ENCODE measurements at places on chromosomes 12 and 14.

- DNase-seq, result peak; percentile 2
These were observed at the start of gene FGD4 for GRCh38 chr12:32399370-32400113. FGD4 (plus strand) TSS chr12:32399558.

DNA sequence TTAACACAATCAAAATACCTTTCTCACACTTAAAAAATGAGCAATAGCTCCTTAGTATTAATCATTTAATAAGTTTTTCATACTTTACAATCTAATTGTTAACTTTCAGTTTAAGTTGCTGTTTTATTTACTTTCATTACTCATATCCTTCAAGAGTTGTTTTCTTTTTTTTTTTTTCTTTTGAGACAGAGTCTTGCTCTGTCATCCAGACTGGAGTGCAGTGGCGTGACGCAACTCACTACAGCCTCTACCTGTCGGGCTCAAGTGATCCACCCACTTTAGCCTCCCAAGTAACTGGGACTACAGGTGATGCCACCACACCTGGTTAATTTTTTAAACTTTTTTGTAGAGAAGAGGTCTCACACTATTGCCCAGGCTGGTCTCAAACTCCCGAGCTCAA lies 16.1 kb downstream of the ZBTB1 start:
- no peak for DNase-seq

- no peak for DNase-seq
These were observed 7.0 kb downstream of the RNASE10 start for GRCh38 chr14:20512177-20512905.

GRCh38 chr12:110253176-110253575 lies 27.9 kb upstream of the ATP2A2 start:
- DNase-seq, result no peak

DNA sequence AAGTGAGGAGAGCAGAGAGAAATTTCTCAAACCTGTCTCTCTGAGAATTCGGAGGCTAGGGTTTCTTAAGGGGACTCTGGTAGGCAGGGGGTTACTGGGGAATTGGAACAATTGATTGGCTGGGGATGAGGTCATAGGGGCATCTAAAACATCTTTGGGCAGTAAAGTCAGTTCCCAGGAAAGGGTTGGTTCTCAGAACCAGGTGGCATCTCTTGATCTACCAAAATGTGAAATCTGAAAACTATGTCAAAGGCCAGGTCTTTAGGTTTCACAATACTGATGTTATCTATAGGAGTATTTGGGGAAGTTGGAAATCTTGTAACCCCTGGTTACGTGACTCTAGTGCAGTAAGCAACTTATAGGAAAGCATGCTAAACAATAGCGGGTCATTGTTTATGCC lies 6.9 kb downstream of the C12orf75 start:
- DNase-seq, result no peak

DNA sequence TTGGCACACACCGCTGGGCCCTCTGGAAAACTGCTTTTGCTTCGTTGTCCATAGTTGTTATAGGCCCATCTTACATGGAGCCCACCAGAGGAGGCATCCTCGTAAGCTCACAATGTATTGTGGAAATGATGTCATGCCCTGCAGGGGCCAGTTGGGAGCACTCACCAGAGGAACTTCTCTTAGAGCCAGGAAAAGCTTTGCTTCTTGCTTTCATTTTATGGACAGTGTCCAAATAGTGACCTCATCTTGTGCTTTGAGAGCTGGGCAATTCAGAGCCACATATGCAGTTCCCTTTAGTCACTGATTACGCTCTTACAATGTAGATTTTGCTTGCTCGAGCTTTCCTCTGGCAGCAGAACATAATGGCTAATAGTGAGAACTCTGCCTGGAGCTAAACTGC lies 275.6 kb downstream of the AACS start:
- no peak for DNase-seq

DNA sequence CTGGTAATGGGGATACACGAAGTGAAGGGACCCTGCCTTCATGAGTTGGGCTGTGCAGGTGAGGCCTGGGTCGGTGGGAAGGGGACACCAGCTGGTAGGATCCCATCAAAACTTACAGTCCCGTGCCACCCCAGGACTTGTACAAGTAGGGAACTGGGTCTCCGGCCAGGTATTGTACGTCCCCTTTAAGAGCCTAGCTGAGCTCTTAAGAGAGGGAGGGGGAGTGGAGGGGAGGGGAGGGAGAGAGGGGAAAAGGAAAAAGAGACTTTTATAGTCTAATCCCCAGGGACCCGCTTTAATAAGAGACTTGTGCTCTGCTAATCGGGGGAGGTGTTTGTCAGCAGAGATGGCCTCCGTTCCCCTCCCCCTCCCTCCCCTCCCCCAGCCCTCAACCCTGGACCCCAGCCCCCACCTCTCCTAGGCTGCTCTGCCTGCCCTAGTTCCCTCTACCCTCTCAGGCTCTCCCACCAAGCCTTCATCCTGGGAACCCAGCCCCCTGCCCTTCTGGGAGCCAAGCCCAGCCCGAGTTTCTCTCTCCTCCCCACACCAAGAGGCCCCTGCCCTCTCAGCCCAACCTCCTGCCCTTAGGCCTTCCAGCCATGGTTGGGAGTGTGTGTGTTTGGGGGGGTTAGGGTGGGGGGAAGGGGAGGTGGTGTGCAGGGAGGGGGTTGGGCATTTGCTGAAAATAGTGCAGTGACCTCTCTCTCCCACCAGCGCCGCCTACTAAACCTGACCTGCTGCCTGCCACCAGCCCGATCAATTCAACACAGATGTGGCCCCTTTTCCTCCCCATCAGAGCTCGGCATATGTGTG lies 2.6 kb downstream of the GDF11 start:
- DNase-seq, result no peak

DNA sequence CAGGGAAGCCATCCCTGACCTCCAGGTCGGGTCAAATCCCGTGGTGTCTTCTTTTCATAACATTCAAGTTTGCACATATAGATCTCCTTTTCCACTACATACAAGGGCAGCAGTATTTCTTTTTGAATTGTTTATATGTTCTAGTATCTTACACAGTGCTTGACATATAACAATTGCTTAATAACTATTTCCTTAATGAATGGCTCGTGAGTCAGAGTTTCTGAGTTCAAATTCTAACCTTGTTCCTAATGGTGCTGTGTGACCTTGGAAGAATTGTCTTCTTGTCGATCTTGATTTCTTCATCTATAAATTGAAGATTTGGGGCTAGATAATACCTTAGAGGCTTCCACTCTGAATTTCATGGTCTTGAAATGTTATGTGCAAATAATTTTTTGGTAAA lies 57.2 kb upstream of the PELI2 start:
- no peak for DNase-seq

DNA sequence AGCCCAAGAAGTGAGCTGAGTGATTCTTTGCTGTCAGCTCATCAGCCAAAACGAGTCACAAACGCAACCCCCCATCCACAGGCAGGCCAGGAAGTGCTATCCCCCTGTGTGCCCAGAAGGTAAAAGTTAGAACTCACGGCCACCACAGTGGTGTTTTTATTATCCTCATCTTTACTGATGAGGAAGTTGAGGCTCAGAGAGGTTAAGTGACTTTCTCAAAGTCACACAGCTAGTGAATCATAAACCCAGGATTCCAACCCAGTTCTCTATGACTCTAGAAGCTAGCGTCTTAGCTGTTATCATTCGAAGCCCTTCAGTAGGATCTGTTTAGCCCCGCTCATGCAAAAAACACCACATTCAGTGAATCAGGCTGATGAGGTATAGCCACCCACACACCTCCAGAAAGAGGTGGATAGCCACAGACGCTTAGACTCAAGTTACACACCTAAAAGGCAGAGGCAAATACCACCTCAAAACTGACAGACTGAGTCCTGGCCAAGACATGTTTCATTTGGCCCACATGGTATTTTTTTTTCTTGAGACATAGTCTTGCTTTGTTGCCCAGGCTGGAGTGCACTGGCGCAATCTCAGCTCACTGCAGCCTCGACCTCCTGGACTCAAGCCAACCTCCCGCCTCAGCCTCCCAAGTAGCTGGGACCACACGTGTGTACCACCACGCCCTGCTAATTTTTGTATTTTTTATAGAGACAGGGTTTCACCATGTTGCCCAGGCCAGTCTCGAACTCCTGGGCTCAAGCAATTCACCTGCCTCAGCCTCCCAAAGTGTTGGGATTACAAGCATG lies 100.7 kb downstream of the SCARB1 start:
- no peak for DNase-seq

DNA sequence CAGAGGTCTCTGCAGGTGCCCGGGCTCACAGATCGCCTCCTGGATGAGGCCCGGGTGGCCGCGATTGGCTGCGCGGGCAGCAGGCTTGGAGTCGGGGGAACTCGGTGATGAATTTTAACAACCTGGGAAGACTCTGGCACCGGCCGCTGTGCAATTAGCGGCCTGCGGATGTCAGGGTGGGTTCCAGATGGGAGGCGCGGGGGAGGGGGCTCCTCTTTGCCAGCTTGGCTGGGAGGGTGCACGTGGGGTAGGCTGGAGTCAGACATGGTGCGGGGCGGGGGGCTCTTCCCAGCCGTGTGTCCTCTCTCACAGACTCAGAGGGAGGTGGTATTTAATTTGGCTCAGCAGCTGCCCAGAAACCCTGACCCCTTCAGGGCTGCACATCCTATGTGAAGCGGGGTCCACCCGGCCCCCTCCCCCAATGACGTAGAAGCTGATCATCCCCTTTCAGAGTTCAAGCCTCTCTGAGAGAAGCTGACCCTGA lies 81.4 kb downstream of the KIF26A start:
- DNase-seq, result no peak

GRCh38 chr14:56057071-56057741 lies 61.0 kb upstream of the PELI2 start:
- no peak for DNase-seq

- no peak for DNase-seq
These were observed 230.8 kb upstream of the NAV3 start for GRCh38 chr12:77599782-77600467.

DNA sequence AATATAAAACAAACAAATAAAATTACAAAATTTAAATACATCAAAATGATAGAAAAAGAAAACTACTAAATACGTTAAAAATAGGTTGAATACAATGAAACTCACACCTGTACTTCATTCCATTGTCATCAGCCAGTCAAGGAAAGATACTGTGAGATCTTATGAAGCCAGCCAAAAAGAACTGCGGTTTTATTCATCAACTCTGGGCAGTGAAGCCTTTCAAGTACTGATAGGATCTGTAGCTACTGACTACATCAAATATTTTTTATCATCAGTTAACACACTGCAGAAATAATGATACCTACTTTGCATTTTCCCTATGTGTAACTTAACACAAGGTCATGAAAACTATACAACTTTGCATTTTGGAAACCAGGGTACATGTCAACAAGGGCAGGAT lies 46.3 kb upstream of the FAR2 start:
- no peak for DNase-seq

DNA sequence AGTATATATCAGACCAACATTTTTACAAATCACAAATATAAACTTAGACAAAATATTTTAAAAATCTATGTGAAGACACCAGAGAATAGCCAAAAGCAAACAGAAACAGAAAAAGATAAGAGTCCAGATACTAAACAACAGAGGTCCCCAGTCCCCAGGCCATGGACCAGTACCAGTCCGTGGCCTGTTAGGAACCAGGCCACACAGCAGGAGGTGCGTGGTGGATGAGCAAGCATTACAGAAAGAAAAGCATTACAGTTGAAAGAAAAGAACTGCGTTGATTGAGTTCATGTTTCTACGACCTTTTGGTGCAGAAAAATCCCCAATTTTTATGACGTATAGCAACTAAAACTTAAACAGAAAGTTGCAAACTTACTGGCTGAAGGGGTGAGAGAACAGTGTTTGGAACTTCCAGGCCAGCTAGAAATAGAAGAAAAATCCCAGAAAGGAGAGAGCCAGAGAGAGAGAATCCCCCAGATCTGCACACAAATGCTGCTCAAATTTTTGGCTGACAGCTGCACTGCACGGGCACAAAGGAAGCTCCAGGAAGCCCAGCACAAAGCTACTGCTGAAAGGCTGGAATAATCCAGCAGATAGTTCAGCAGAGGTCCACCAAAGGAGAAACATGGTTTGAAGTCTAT lies 159.6 kb upstream of the C14orf180 start:
- no peak for DNase-seq

GRCh38 chr12:10121278-10121677 lies 8.7 kb downstream of the CLEC7A start:
- DNase-seq, result no peak

- DNase-seq, result no peak
These were observed 166.9 kb downstream of the NELL2 start for GRCh38 chr12:44709166-44709565.

GRCh38 chr12:112664569-112664968 lies 127.0 kb upstream of the RPH3A start:
- DNase-seq, result no peak

GRCh38 chr12:5440978-5441377 lies 9.1 kb downstream of the NTF3 start:
- DNase-seq, result no peak

DNA sequence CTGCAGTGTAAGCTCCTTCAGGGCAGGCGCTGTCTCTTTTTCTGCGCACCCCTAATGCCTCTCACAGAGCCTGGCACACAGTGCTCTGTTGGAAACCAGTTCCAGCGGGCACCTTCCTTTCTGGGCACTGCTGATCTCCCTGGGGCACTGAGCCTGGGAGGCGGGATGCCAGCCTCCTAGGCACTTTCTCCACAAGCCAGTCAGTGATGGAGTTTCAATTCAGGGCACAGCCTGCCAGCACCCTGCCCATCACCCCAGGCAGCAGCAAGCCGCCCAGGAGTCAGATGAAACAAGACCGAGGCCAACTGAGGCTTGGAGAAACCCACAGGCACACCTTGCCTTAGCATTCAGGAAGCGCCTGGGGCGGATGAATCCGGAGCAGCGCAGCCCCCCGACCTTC lies 5.7 kb upstream of the CTDSP2 start:
- DNase-seq, result no peak

Measured in activated CD4-positive, alpha-beta T cell treated with anti-CD3 and anti-CD28 coated beads, Interleukin-2, amount 50 U/mL, for 4 hours (primary cell).